ENCODE measurements at places on chromosomes 4 and X. TPM values are rescaled to one million over a fixed set of nuclear protein-coding genes. Genes with fewer than 3 reads are reported as not detected.

GRCh38 chrX:108285356-108285755 is 152.9 kb downstream of the COL4A6 start:
- DNase-seq, result no peak

- no peak for DNase-seq
These were observed 18.6 kb downstream of the C4orf51 start for GRCh38 chr4:145698507-145698906.

DNA sequence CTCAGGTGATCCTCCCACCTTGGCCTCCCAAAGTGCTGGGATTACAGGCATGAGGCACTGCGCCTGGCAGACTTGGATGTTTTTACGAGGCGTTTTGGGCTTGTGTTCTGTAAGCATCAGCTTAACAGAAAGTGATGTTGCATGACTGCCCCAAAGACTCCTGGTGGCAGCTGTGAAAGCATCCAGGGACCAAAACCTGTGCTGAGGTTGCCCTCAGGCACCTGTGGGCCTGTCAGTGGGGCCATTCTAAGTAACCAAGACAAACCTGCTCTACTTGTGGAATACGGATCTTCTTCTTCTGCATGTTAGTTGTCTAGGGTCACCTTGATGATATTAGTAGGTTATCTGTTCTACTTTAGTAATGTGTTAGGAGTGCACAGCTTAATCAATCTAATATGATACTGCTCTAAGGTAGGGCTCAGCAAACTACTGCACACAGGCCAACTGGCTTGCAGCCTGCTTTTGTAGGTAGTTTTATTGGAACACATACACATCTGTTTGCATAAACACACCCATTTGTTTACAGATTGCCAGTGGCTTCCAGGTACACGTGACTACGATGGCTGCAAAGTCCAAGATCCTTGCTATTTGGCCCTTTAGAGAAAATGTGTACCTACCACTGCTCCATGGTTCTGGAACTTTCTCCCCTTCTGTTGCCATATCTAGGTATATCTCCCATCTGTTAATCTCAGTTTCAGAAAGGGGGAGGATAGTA is 136.7 kb downstream of the GPR143 start:
- DNase-seq, result no peak

The ANKRD37 gene
- polyA plus RNA-seq, result 10.5 TPM

The HPGDS gene
- 5.2 TPM for polyA plus RNA-seq

DNA sequence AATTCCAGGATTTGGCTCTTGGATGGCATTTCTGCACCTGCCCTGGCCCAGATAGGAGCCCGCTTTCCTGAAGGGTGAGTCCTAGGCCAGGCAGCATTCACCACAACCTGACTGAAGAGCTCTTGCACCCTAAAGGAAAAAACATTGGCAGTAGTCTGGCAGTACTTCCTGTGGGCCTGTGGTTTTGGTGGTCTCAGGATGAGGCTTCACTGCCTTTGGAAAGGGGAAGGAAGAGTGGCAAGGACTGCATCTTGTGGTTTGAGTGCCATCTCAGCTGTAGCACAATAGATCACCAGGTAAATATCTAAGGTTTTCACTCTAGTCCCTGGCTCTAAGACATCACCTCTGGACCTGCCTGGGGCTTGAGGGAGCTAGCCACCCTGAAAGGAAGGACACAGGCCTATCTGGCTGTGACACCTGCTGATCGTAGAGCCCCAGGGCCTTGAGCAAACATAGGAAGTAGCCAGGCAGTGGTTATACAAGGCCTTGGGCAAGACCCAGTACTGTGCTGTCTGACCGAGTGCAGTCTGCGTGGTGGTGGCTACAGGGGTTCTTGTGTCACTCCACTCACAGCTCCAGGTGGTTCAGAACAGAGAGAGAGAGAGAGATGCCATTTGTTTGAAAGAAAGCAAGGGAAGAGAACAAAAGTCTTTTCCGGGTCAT is 28.5 kb upstream of the PRRG1 start:
- DNase-seq, result no peak

DNA sequence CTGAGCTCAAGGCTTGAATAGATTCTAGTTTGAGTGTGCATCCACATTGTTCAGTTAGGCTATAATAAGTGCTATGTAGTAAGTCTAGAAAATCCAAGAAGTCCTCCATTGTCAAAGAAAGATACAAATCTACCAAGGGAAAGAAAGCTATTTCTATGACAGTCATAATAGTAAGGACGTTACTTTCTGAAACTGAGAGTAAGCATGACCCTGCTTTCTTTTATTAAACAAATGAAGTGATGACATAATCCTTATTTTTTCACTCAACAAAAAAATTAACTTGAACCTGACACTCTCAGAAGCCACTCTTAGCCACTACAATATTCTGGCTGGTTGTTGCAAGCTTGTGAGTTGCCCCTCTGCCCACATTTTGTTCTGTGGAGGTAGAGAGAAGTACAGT is 33.8 kb upstream of the AMELX start:
- DNase-seq, result no peak

The ESX1 gene
- not detected for polyA plus RNA-seq

The DUSP9 gene
- polyA plus RNA-seq, result 33.8 TPM

The MGAT4D gene
- not detected for polyA plus RNA-seq

- no peak for DNase-seq
These were observed 192.7 kb upstream of the S100G start for GRCh38 chrX:16457239-16457638.

The ZNF595 gene
- 22.3 TPM for polyA plus RNA-seq

- no peak for DNase-seq
These were observed 67.0 kb downstream of the LRBA start for GRCh38 chr4:150948074-150948473.

GRCh38 chrX:71216485-71216884 is 6.5 kb upstream of the GJB1 start:
- DNase-seq, result no peak

DNA sequence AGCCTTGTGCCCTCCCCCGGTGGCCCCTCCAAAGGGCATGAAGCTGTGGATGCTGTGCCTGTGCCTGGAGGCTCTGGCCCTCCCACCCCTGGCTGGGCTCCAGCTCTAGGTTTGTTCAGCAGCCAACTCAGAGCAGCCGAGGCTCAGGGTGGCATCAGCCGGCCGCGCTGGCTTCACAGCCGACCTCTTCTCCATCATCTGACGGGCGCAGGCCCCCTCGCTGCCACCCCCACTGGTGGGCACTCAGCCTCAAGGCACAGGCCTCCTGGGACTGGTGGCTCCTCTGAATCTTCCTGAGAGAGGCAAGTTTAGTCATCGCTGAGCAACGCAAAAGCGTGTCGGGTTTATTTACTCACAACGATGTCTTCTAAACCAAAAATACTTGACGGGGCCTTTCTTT is 46.0 kb downstream of the PCGF3 start:
- no peak for DNase-seq

DNA sequence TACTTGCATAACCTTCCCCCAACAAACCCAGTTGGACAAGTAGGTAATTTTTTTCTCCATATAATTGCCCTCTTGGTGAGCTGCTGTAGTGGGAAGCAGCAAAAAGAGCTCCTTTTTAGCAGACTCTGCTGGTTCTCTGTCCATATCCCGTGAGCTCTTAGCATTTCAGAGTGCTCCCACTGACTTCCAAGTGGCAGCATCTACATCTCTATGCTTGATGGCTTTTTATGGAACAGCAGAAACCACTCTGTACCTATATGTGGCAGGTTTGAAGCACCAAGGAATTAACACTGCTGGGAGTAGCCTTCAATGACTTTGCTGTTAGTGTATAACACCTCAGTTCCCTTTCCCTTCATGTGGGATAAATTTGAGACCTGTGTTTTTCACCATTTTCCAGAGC is 168.4 kb upstream of the NHS start:
- DNase-seq, result no peak

GRCh38 chr4:171441300-171441941 is 371.8 kb upstream of the GALNTL6 start:
- DNase-seq, result no peak

DNA sequence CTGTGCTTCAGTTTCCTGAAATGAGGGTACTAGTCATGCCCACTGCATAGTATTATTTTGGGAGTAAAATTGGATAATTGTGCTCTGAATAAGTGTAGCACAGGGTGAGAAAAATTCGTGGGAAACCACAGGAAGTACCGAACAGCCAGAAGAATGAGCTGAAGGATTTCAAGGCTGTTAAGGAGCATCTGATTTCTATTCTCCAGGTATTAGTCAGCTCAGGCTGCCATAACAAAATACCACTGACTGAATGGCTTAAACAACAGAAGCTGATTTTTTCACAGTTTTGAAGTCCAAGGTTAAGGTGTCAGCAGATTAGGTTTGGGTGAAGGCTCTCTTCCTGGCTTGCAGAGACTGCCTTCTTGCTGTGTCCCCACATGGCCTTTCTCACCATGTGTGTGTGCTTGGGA is 41.9 kb downstream of the WWC2 start:
- no peak for DNase-seq

DNA sequence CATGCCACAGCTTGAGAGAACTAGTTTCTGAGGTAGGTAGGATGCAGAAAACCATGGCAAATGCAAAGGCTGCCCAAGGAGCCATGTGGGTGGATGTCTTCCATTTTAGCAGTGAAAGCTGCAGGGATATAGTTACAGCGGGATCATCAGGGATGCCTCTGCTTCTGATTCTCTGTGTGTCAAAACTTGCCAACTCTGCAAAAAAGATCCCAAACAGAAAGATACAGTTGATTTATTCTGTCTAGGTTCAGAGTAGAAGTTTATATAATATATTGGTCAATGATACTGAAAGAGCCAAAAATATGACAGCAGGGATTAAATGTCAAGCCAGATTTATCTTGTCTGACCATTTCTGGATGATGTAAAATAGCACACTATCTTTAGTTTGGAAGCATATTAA is 42.4 kb upstream of the SFRP2 start:
- no peak for DNase-seq

- DNase-seq, result no peak
These were observed 53.9 kb upstream of the HEPH start for GRCh38 chrX:66110112-66110511.

DNA sequence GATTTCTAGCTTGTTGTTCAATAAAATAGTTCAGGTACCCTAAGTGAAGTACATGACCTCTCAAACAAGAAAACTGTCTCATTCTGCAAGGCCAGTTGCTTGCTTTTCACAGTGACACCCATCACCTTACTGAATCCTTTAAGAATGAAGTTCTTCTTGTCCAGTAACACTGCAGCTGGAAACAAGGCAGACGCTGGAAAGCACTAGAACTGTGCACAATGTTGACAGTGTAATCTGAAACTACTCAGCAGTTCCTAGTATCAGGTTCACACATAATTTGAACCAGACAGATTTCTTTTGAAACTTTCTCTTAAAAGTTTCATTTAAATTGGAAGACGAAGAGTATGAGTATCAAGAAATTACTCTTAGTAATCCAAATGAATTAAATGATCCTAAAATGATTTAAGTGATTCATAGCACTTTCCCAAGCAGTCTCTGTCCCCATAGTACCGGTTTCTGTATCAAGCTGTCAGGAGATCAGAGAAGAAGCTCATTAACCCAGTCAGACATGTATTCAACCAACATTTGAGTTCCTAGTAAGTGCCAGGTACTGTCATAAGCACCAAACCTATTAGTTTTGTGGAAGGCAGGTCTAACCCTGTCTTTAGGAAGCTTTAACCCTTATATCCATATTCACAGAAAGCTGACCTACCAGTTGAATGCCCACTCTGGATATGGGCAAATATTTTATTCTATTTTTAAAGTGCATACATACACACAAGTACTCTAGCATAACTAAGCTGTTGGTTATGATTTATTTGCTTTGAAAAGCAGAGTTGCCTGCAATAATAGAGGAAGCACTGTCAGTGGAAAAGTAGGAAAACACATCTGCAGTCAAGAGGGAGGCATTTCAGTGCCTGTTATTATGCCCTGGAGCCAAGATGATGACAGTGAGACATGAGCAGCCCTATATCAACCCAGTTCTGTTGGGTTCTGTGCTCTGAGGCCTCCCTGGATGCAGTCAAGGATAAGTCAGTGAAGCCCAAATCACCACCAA is 63.6 kb downstream of the PALLD start:
- peak; percentile 34 for DNase-seq

The LRIT3 gene
- polyA plus RNA-seq, result 1.4 TPM

DNA sequence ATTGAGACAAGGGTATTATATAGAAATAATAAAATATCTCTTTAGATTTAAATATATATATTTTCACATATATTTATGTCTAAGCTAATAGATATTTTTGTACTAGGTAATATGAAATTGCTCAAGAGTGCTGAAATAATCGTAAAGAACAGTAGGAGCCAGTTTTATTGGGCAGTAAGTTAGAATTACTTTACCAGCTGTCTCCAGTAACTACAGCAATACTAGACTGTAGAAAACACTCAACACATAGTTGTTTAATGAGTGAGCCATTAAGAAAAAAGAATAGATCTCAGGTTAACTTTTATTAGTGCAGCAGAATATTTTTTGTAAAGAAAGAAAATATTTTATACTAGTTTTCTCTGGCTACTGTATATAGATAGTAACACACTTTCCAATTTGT is 715.2 kb downstream of the TRIML1 start:
- no peak for DNase-seq

DNA sequence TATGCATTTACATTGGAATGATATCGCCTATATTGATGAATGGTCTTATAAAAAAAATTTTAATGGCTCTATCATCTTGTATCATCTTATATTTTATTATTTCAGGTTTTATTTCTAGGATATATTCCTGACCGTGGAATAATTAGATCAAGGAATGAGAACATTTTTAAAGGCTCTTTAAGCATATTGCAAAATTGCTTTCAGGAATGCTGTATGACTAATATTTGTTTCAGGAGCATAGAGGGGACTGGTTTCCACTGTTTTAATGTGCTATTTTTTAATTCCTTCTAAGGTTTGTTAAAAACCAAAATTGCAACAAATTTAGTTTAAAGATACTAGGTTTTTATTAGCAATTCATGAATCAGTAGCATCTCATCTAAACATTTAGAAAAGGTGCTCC is 120.2 kb downstream of the BMPR1B start:
- no peak for DNase-seq

DNA sequence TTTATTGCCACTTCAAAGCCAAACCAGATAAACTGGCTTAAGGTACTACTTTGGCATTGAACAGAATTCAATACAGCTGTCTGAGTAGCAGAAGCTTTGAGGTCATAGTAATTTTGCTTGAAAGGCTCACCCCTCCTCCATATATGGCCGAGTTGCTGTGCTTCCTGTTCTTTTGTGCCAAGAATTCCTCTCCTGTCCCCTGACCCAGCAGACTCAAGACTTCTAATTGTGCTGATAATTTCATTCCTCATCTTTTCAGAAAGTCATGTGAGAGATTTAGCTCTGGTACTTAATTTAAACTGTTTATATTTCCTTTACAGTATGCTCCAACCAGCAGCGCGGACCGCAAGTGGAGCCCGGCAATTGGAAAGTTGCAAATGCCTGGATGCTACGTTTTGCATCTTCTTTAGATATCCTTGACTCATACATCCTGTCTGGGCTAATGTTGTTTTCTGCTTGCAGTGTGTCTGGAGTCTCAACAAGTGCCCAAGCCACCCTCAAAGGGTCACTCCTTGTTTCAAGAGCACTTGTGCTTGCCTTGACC is 373.4 kb downstream of the PDGFC start:
- no peak for DNase-seq

DNA sequence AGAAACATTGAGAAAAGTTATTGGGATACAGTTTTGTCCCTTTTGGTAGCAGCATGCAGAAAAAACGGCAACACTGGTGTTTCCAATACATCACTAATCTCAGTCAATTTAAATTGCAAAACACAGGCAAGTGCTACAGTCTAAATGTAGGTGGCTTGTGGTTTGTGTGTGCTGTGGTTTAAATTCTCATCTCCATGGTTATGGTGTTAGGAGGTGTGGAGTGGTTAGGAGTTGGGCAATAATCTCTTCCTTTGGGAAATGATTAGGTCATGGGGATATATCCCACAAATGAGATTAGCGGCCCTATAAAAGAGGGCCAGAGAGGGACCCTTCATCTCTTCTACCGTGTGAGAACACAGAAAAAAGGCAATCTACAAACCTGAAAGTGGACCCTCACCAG is 1344.3 kb downstream of the ADGRL3 start:
- DNase-seq, result no peak

GRCh38 chr4:74056114-74056857 is 17.8 kb upstream of the CXCL3 start:
- no peak for DNase-seq

Data from left kidney (tissue), 8 donors.